Ureter (tissue), 1 donor: ENCODE measurements at places on chromosomes 6 and 20. TPM values are rescaled to one million over a fixed set of nuclear protein-coding genes. Genes with fewer than 3 reads are reported as not detected.

The HSP90AB1 gene
- 936 TPM for total RNA-seq

The AKAP12 gene
- 52.4 TPM for total RNA-seq

The MAP3K5 gene
- 54.6 TPM for total RNA-seq

The PPIL6 gene
- 2.9 TPM for total RNA-seq

The TPD52L1 gene
- 54.8 TPM for total RNA-seq

The FAM162B gene
- 5.6 TPM for total RNA-seq

The MEI4 gene
- total RNA-seq: 0.47 TPM

The BTN1A1 gene
- total RNA-seq: not detected

GRCh38 chr6:79985128-79985527, 19.3 kb upstream of the TTK start:
- DNase-seq: no peak

GRCh38 chr20:44694159-44694558, 21.0 kb upstream of the CCN5 start:
- no peak for DNase-seq

DNA sequence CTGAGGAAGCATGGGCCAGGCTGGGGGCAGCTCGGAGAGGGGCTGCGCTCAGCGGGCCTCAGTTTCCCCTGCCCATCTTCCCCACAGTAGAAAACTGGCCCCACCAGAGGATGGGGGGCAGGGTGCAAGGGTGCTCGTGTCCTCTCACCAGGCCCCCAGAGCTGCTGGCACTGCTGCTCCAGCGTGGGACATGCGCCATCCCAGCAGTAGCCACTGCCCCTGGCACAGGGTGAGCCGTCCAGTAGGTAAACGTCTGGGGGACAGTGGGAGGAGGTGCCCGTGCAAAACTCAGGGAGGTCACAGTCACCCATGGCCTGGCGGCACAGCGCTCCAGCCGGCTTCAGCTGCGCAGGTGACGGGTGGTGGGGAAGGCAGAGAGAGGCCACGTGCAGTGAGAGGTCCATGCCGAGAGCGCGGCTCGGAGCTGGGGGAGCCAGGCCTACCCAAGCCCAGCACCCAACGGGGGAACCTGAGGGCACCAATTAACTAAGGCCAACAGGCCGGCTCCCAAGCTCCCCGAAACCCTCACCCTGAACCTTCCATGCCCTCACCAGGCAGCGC, 8.9 kb upstream of the GFRA4 start:
- no peak for DNase-seq

GRCh38 chr6:70186461-70186860, 116.4 kb downstream of the COL9A1 start:
- DNase-seq: no peak

DNA sequence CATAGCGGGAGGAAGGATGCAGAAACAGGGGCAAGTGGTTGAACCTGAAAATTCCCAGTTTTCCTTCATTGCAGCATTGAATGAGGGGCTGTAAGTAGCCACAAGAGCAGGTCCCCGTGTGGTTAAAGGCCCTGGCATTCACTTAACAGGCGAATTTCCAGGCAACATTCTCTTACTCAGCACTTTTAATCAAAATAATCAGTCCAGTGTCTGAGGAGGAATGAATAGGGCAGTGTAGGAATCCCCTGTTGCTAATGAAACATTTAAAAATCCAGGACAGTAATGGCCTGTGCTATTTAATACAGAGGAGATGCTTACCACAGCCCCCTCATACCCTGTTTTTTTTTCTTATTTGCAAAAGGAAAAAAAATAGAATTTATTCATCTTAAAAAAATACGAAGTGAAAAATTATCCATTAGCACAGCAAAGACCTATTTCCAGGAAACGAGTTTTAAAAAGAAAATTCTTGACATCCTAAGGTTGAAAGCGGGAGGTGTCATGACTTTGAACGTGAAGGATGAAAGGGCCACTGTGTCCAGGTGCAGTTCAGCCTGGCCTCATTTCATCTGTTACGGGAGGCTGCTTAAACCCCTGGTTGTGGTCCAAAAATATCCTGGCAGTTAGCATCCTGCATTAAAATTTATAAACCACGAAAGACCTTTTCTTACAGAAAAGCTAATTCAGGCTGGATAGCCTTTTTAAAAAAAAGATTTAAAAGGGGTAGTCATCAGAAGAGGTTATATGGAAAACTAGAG, 20.2 kb downstream of the MYLK4 start:
- no peak for DNase-seq

DNA sequence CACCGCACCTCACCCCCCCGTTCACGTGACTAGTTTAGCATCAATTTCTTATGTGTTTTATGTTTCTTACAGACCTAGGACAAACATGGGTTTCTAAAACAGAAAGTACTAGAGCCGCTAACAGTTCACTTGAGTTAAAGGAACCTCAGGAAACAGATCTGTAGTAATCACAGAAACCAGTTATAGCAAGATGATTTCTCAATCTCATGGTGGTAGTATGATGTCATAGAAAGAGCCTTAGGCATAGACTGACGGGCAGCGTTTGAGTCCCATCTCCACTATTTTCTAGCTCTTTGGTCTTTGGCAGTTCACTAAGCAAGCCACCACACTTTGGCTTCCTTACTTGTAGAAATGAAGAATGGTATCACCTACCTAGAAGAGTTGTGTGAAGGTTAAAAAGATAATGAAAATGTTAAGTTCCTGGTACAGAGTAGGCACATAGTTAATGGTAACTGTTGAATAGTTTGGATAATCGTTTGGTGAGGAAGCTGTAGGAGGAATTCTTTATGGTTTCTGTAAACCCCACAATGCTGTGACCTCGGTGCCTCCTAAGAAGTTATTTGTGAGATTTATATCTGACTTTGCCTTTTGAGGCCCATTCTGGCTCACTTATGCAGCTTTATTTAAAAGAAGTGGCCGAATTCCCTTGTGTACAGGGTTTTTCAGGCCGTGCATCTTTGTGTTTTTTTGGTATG, 21.3 kb downstream of the CTNNBL1 start:
- DNase-seq: no peak

DNA sequence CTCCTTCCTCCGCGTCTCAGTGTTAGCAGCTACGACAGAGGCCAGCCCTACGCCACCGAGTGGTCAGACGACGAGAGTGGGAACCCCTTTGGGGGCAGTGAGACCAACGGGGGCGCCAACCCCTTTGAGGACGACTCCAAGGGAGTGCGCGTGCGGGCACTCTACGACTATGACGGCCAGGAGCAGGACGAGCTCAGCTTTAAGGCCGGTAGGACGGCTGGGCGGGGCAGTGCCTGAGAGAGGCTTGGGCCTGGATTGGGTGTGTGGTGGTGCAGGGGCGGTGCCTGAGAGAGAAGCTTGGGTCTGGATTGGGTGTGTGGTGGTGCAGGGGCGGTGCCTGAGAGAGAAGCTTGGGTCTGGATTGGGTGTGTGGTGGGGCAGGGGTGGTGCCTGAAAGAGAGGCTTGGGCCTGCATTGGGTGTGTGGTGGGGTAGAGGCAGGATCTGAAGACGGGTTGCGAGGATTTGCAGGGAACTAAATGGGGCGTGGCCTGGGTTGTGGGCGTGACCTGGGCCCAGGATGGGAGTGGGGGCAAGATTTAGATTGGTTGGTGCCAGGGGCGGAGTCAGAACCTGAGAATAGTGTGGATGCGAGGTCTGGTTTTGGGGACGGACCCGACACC, 24.4 kb downstream of the SPDEF start:
- DNase-seq: peak; percentile 64

DNA sequence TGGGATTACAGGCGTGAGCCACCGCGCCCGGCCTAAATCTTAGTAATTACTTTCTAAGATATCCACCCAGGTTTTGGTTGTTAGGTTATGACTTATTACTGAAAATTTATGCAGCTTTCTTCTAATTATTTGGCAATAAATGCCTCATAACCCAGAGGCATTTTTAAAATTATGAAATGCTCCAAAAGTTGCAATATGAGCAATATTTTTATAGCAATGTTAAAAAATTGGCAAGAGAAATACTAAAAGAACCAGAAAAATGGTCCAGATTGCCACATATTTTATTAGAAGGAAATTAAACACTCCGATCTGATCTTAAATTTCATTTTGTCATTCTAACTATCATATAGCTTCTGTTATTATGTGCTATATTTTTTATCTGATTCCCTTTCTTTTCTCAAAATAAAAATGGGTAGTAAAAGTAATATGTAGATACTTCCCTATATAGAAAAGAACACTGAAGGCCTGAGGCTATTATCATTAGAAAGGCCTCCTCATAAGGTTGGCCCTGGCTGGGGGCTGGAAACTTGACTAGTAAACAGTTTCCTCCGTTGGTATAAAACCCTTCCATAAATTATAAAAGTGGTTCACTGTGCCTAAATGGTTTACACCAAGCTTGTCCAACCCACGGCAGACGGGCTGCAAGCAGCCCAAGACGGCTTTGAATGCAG, 22.1 kb downstream of the BLOC1S5 start:
- no peak for DNase-seq

GRCh38 chr6:32173051-32173727, 2.7 kb downstream of the AGPAT1 start:
- DNase-seq: no peak

DNA sequence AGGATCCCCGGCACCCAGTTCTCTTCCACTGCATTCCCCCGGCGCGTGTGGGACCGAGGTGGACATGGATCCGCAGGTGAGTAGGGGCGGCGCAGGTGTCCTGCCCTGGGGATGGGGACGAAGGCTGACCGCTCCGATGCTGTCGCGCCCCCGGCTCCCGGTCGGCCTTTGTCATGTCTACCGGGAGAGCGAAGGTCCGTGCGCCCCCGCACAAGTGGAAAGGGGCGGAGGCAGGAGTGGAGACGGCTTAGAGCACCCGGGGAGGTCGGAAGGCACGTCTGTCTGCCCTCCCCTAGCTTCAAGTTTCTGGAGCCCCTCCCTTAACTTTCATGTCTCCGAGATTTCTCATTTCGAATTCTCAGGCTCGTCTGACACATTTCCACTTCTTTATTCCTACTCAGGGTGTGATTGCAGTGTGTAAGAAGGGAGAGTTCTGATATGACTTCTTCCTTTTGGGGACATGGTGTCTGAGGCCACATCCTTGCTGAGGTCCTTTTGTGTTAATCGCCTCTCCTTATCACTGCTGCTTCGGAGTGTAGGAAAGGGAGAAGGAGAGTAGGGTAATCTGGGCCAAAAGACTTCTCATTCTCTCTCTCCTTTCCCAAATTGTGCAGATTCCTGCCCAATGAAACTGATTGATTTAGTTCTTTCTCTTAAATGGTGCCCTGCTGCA, 435 bp downstream of the KIFC1 start:
- no peak for DNase-seq

- DNase-seq: no peak
Observed at GRCh38 chr20:48007351-48007750, 222.1 kb upstream of the SULF2 start.

GRCh38 chr20:37821696-37822095, 81.2 kb upstream of the VSTM2L start:
- DNase-seq: no peak

DNA sequence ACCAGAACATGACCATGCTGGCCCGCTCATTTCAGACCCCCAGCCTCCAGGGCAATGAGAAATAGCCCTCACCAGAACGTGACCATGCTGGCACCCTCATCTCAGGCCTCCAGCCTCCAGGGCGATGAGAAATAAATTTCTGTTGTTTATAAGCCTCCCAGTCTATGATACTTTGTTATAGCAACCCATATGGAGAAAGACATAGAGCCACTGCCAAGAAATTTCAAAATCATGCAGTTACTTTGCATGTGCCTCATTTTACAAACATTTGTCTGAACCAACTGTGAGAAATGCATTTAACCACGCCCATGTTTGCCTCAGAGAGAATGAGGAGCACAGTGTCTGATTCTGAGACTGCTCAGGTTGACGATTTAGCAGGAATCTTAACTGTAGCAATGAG, 15.5 kb downstream of the CYP39A1 start:
- DNase-seq: no peak

DNA sequence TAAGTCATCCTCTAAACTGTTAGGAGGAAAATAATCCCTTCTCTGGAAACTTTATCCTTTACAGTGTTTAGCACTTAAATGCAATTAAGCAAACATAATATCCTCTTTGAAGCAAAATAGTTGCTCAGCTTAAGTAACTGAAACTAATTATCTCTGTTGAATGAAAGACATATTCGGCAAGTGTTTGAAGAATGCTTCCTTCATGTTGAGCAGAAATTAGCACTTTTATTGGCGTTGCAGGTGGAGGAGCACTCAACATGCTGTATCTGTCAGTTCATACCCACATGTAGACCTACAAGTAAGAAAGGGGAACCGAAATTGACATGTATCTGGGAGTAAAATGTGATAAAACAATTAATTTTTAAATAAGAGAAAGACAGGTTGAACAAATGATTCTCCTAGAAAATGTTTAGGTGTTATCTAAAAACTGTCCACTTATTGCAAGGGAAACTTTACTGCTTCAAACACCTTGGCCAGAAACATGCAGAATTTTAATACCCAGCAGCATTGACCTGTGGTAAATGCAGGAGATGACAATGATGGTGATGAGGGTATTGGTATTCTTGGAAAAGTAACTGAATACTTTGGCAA, 987.0 kb upstream of the MAP3K7 start:
- DNase-seq: no peak

- no peak for DNase-seq
Observed at GRCh38 chr20:60680554-60680953, 571.5 kb upstream of the CDH4 start.

DNA sequence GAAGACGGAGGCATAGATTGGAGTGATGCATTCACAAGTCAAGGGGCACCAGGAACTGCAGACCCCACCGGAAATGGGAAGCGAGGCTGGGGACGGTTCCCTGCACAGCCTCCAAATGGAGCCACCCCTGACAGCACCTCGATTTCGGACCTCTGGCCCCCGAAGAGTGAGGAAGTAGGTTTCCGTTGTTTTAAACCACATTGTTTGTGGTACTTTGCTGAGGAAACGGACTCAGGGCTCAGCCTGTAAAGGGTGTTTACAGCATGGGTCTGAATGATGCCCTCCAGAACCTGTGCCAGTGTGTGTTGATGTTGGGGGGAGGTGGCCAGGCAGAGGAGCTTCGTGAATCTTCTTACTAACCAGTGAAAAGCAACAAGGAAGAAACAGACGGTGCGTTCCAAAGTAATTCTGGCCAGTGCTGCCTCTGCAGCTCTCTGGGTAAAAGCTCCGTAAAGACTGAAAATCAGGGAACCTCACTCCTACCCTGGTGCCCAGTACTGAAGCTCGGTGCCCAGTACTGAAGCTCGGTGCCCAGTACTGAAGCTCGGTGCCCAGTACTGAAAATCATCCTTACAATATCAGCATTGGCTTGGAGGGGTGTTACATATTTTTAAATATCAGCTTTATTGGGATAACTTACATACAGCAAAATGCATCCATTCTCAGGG, 30.1 kb upstream of the CCR6 start:
- no peak for DNase-seq

- DNase-seq: no peak
Observed at GRCh38 chr6:95804847-95805541, 210.8 kb upstream of the FUT9 start.

DNA sequence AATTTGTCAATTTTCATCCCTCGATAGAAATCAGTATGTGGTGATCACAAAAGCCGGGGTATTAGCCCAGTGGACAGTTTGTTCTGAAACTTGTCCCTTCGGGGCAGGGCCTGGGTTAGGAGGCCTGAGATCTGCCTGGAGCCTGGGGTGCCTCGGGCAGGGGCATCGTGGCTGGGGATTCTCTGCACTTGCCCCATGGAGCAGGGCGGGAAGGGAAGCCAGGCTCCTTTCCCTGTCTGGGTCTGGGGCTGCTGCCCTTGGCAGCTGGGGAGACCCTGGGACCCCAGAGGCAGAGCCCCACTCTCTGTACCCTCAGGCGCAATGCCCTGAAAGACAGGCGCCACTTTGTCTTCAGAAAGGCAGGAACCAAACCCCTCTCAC, 27.4 kb downstream of the NTSR1 start:
- DNase-seq: no peak
